ENCODE measurements at places on chromosomes 5 and 9.

GRCh38 chr9:94757158-94757557, 30.7 kb downstream of the AOPEP start:
- no peak for DNase-seq

DNA sequence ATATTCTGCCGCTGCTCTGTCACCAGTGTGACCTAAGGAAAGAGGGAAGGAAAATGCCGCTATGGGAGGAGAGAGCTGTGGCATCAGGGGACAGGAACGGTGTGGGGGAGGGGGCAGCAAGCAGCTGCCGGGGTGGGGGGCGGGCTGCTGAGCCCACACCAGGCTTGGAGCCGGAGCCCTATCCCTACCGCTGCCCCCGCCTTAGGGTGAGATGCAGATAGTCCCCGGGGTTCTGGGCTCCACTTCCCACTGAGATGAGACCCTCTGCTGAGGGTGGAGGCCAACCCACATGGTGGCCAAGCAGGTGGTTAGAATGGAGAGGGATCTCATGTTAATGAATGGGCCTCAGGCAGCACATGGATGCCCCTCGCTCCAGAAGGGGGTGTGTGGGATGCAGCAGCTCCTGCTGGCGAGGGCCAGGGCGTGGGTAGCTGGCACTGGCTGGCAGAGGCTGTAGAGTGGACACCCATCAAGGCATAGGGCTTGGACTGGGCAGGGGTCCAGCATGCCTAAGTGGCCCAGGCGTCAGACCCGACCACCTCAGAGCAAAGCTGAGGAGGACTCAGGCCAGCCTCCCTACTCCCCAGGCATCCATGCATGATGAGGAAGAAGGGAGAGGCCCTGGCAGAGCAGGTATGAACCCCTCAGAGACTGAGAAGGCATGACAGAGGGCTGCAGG, 131.5 kb downstream of the ZNF354C start:
- no peak for DNase-seq

DNA sequence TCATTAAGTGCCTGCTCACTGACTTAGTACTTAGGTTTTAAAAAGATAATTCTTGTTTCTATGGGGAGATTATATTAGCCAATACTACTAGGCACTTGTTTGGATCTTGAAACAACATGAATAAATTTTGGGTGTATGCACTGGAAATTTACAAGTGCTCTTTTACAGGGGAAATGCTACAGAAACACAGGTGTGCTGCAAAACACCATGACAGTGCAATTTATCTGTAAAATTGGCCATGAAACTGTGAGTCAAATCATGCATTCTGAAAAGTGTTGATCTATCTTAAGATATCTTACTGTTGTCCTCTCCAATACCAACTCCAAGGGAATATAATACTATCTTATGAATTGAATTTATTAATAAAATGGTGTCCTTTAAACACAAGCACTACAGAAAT, 12.1 kb upstream of the PCDHB1 start:
- no peak for DNase-seq

DNA sequence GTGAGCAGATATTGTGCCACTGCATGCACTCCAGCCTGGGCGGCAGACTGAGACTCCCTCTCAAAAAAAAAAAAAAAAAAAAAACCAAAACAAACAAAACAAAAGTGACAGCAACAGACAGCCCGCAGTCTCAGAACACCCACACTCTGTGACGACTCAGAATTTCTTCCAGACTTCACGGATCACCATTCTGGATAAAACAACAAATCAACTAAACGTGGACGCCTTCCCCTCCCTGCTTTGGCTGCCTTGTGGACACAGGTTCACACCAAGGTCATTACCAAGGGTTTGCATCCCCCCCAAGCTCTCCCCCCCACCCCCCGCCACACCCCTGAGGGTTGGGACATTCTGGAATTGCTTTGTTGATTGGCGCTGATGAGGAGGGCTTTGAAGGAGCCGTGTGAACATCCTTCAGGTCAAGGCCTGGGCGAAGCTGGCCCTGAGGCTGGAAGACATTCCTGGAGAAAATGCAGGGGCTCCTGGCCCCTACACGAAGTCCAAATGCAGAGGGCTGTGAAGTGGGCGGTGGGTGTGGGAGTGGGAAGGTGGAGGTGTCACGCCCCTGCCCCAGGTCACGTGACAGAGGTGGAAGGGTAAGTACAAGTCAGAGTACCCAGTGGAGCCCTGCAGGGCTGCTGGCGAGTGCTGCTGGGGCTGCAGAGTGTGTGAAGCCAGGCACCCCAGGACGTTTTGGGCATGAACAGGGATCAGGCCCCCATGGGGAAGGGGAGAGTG, 10.1 kb downstream of the LCN10 start:
- DNase-seq: no peak

- no peak for DNase-seq
Measured at GRCh38 chr5:93741136-93741811, at the start of gene POU5F2. Gene POU5F2 (minus strand): TSS chr5:93741600. CDS start chr5:93741563, 37 bp downstream.

DNA sequence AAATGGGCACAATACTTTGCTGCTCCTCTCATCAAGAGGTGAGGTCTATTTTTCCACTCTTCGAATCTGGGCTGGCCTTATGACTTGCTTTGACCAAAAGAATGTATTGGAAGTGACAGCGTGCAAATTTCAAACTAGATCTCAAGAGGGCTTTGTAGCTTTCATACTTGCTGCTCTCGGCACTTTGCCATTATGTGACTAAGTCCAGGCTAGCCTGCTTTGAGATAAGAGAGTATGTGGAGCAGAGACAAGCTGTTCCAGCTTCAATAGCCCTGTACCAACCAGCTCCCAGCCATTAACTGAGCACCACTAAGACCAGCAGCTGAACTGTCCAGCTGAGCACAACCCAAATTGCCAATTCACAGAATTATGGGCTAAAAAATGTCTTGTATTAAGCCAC, 124.6 kb downstream of the ACER2 start:
- DNase-seq: no peak

DNA sequence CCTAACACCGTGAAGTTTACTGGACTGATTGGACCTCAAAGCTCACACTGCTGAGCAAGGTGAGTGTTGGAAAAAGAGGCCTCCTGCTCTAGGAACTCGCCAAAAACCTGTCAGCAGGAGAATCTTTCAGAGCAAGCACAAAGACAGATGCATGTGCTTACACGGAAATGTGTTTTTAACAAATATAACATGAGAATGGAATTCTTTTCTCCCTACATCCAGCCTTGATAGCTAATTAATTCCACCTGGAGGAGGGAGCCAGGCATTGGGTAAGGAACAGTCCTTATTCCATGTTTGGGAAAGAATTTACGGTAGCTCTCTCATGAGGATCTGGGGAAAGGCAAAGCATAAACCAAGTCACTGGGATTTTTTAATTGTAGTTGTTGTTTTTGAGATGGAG, 98.8 kb downstream of the KLF4 start:
- DNase-seq: no peak

DNA sequence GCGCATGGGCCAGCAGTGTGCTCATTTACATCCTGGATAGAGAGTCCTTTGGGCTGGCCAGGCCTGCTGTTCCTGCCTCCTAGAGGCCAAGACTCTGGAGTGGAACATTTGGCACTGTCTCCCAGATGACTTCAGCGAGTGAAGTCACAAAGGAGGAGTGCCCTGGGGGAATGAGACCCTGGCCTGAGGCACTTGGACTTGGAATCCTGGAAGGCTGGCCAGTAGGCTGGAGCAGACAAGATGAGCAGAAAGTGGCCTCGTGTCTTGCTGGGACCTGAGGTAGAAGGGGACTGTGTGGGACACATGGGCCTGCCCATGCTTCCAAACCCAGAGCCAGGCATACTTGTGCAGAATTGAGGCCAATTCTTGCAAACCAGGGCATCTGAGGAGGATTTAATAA, at the start of gene TSSK1B:
TSSK1B (minus strand) TSS at position 101 of the 400 bp plus-strand sequence. CDS start 150 bp downstream, outside the sequence.
- no peak for DNase-seq

- no peak for DNase-seq
Measured at GRCh38 chr5:56024810-56025150, 30.0 kb upstream of the IL6ST start.

GRCh38 chr9:35748242-35748857, 678 bp downstream of the GBA2 start:
- DNase-seq: no peak

- DNase-seq: no peak
Measured at GRCh38 chr9:76717613-76718012, 46.6 kb upstream of the PCA3 start.

DNA sequence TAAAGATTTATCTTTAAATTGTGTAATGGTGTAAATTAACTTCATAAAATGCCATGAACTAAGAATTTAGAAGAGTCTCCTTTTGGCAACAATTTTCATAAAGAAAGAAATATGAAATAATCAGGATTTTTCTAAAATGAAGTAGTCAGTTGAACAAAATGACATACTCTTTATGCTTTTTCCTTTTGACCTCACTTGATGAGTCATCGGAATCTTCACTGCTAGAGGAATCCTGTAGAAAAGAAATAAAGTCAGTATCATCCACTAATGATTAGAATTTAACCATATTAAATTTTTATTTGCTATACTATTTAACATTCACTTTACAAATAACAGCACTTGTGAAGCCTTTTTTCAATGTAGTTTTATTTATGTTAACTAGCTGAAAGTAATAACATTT, 26.1 kb downstream of the CHD1 start:
- DNase-seq: no peak

- DNase-seq: no peak
Measured at GRCh38 chr5:157166214-157167213, at the start of gene GARIN3. Gene GARIN3 (minus strand): TSS chr5:157166264. CDS start chr5:157166168, 96 bp downstream.

- no peak for DNase-seq
Measured at GRCh38 chr5:18745988-18746615, 1111.8 kb downstream of the TAF11L14 start.

DNA sequence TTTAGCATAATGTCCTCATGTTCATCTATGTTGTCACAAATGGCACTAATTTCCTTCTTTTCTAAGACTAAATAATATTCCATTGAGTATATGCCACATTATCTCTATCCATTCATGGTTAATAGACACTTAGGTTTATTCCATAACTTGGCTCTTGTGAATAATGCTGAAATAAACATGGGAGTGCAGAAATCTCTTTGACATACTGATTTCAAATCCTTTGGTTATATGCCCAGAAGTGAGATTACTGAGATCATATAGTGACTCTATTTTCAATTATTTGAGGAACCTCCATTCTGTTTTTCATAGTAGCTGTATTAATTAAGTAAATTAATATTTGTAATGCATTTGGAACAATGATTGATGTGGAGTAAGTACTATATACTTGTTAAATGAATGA, 13.0 kb downstream of the SMIM3 start:
- no peak for DNase-seq

GRCh38 chr5:38465702-38466423, 90.6 kb downstream of the LIFR start:
- no peak for DNase-seq

GRCh38 chr5:68739752-68740151, 354.1 kb upstream of the SLC30A5 start:
- no peak for DNase-seq

- no peak for DNase-seq
Measured at GRCh38 chr5:142242272-142242671, 82.5 kb downstream of the SPRY4 start.

DNA sequence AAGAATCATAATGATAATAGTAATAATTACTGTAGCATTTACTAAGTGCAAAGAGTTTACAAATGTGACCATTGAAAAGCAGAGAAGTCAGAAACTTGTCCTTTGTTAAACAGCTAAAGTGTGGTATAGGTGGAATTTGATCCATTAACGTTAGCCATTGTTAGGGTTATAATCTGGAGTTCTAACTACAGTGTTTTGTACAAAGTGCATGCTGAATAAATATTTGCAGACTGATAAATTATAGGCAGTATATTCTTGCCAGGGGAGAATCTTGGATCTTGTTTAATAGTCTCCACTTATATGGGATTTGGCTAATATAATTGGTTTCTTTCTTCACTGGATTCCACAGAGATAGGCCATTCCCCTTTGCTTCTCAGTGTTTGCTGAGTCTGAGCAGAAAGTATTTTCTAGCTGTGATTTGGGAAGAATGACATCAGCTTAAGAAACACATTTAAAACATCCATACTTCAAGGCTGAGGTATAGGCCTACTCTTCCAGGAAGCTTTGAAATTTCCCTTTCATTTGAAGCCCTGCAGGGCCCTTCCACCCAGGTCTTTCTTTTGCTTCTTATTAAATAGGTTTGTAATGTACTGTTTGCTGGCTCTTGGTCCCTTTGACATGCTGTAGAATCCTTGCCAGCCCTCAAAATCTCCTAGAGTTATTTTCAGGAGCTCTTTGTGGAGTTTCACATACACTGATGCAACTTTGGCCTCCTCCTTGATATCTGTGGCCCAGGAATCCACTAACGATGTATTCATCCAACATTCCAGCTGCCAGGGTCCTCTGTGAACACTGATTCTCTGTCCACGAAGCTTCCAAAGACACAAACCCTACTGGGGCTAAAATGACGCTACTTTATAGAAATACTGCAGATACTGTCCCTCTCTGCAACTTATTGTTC, 51.4 kb downstream of the ATP10B start:
- no peak for DNase-seq

DNA sequence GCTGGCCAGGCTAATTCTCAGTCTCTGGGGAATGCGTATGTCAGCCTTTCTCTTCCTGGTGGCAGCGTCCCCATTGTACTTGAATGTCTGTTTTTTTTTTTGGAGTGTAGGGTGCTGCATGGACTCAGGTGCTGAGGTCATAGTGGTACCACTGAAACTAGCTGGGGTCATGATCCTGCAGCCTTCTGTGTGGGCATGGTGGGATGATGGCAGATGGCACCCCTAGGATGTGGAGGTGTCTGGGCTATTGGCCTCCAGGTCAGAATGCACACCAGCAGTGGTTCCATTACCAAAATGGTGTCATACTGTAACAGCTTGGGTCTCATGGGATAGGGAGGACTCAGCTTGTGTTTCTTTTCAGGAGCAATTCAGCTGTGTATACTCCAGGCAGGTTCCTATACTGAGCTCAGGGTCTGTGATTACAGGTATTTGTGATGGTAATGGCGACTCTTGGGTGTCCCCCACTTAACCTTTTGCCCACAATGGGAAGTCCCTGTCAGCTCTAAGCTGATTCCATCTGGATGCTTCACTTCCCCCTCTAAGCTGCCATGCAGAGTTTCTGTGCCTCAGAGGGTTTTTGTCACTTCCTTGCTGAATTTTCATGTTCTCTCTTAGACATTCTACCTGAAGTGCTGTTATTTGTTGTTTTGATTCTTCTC, 17.9 kb downstream of the HSD17B4 start:
- no peak for DNase-seq

- no peak for DNase-seq
Measured at GRCh38 chr9:100499460-100499859, 26.5 kb downstream of the TMEFF1 start.

Measured in stimulated activated CD4-positive, alpha-beta T cell treated with anti-CD3 and anti-CD28 coated beads, Interleukin-4, amount 100 ng/mL, for 48 hours (primary cell).